NCI-H446 treated with DMSO at 0.1 percent for 48 hours (cell line): ENCODE measurements at places on chromosomes 6 and 20.

DNA sequence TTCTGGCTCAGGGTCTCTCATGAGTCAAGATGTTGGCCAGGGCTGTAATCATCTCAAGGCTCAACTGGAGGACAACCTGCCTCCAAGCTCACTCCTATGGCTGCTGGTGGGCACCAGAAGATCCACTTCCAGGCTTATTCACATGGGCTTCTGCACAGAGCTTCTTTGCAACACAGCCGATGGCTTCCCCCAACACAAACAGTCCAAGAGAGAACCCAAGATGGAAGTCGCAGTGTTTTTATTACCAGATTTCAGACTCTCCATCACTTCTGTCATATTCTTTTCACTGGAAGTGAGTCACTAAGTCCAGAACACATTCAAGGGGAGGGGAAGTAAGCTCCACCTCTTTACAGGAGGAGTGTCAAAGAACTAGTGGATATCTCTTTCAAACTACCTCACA lies 75.5 kb downstream of the CD164 start:
- no peak for DNase-seq

DNA sequence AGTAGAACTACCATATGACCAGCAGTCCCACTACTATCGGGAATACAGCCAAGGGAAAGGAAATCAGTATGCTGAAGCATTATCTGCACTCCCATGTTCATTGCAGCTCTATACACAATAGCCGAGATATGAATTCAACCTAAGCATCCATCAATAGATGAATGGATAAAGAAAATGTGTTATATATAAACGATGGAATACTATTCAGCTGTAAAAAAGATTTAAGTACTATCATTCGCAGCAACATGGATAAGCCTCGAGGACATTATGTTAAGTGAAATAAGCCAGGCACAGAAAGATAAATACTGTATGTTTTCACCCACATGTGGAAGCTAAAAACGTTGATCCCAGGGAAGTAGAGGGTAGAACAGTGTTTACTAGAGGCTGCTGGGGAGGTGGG lies 44.1 kb downstream of the DTNBP1 start:
- no peak for DNase-seq

GRCh38 chr6:20954315-20954714 lies 420.1 kb downstream of the CDKAL1 start:
- DNase-seq, result peak; percentile 9

DNA sequence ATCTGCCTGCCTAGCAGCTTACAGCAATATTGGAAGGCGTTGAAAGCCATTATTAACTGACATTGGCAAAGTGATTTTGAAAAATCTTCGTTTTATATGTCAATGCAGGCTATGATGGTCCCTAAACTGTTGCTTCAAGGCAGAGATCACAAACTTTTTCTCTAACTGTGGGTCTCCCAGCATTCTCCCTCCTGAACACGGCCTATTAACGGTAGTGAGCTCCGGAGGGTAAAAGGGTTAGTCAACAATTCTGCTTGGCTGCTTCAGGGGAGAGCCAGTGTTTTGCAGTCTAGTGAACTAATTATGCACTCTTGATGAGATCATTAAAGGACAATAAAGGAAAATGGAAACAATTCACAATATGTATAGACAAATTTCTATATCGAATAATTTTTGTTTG lies 261.8 kb upstream of the QKI start:
- no peak for DNase-seq

GRCh38 chr6:32439139-32439538 lies 548 bp upstream of the HLA-DRA start:
- no peak for DNase-seq

DNA sequence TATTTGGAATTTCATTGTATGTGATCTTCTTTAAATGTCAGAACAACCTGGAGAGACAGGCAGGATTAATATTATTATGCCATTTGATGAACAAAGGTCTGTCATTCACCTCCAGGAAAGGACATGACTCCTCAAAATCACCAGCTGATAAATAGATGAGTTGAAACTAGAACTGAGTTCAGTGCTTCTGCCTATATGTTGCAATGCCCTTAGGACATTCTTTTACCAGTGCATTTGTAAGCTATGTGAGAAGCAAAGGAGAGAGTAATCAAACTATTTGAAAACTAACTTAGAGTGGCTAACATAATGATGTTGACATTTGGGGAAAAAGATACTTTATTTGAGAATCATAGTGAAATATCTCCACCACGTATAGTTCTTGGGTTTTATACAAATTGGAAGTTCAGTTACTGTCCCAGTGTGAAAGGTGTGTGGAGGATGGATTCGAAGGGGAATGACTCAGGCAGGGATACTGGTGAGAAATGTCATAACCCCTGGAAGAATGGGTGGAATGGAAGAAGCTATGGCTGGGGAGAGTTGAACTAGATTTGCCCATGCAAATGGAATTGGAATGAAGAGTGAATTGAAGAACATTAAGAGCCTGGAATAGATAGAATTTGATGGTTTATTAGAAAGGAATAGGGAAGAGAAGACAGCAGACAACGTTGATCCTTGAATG lies 21.5 kb downstream of the PKIB start:
- DNase-seq, result no peak

- no peak for DNase-seq
Measured at GRCh38 chr6:78484198-78485064, 382.9 kb upstream of the IRAK1BP1 start.

GRCh38 chr20:22916021-22916842 lies 118.9 kb upstream of the SSTR4 start:
- no peak for DNase-seq

DNA sequence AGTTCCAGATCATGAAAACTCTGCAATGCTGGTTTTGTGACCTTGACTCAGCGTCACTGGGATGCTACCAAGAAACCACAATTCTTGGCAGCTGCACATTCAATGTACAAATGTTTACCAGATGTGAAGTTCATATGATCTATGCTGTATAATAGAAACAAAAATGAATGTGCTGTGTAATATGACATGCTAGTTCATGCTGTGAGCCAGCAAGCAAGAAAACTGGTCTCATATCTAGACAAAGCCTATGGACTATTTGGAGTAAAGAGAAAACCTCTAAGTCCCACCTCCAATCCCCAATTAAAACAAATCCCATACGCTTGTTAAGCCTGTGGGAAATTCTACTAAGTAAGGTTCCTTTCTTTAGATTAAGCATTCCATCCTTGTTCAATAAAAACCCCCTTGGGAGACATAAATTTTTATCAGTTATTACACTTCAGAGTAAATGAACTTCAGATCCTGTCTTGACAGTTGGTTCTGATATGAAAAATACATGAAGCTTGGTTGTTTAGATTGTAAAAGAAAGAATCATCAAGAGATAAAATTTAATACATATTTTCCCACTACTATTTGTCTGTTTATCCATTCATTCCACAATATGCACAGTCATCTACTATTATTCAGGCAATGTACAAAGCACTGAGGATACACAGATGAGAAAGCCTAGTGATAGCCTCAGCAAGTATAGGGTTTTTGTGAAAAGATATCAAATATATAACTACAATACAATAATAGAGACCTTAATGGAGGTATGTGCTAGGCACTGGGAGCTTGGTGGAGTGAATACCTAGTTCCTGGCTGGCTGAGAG lies 20.1 kb downstream of the COL21A1 start:
- no peak for DNase-seq

- DNase-seq, result no peak
Measured at GRCh38 chr6:37313723-37314486, 39.9 kb upstream of the RNF8 start.

GRCh38 chr6:101614774-101615173 lies 221.3 kb downstream of the GRIK2 start:
- no peak for DNase-seq

DNA sequence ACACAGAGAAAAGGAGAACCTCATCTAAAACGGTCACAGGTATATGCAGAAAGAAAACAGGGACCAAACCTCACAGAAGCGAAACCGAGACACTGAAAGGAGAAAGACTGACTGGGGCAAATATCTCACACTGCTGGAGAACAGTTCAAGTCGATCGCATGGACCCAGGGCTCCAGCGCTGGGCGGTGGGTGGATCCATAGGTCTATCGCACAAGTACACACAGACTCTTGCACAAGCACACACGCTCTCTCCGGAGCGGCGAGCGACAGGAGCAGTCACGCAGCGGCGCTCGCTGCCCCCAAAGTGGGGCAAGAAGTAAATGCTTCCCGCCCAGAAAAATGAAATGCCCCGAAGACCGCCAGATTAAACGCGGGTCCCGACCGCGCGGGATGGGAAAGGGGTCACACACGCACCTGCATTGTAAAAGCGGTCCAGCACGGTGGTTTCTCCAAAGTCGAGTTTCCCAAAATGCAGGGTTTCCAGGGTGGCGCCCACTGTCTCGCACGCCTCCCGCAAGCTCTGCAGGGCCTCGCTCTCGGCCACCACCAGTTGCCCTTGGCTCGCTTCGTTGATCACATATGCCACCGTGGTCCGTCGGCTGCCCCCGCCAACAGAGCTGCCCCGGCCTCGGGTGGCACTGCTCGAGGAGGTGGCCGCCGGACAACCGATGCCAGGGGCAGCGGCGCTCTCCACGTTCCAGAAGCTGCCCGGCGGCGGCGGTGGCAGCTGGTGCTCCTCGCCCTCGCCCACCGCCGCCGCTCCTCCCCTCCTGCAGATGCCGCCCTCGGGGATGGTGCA lies 782 bp downstream of the MAP3K5 start:
- DNase-seq, result no peak

GRCh38 chr6:112743323-112743722 lies 396.2 kb downstream of the RFPL4B start:
- DNase-seq, result no peak

GRCh38 chr6:154337406-154338005 lies 19.1 kb downstream of the IPCEF1 start:
- no peak for DNase-seq

DNA sequence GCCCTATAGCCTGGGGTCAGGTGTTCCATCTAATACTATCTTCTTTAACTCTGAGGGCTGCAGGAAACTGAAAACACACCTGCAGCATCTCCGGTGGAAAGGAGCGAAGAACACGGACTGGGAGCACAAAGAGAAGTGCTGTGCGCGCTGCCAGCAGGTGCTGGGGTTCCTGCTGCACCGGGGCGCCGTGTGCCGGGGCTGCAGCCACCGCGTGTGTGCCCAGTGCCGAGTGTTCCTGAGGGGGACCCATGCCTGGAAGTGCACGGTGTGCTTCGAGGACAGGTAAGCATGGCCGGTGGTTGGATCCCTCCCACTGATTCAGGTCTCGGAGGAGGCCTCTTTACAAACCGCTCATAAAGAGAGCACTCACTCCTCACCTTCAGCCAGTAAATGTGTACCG lies 15.5 kb downstream of the SYTL3 start:
- no peak for DNase-seq

GRCh38 chr6:37283671-37284151 lies 25.8 kb upstream of the TMEM217 start:
- DNase-seq, result peak; percentile 50

- no peak for DNase-seq
Measured at GRCh38 chr6:144343701-144344428, 58.7 kb downstream of the UTRN start.

- no peak for DNase-seq
Measured at GRCh38 chr6:5323979-5324378, 62.7 kb downstream of the FARS2 start.
